ENCODE measurements at places on chromosomes 2 and 18.
A peak's percentile ranks its signal among the peaks of the same experiment; 100 is the strongest.

DNA sequence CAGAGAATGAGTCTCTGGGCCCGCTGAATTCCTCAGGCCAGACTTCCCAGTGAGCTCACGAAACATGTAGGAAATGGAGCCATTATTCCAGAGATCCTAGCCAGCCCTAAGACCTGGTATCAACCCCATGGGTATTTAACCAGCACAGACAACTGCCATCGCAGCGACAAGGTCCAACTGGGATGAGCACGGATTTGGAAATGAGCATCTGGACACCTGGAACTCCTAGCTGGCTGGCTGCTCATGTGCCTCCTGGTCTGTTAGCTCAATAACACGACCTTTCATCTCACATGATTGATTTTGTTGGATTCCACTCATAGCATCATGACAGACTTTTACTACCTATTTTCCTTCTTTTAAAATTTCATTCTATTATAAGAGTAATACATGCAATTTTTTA is 51.0 kb downstream of the POU3F3 start:
- DNase-seq: no peak

DNA sequence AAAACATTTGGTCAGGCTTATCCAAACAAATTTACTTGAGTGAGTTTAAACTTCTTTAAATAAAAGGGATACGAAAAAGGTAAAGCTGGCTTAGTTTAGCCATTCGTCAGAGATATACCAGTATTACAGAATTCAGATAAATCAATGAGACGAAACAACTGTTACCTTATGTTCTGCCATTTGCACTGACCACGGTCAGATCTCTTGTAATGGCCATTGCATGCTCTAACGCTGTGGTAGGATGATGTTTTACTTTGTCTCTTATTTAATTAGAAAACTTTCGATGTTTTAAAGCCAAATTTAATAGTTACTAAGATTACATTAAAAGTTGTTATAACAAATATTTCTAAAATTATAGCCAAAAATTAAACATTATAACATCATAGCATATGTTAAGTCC is 1.5 kb downstream of the C18orf54 start:
- no peak for DNase-seq

DNA sequence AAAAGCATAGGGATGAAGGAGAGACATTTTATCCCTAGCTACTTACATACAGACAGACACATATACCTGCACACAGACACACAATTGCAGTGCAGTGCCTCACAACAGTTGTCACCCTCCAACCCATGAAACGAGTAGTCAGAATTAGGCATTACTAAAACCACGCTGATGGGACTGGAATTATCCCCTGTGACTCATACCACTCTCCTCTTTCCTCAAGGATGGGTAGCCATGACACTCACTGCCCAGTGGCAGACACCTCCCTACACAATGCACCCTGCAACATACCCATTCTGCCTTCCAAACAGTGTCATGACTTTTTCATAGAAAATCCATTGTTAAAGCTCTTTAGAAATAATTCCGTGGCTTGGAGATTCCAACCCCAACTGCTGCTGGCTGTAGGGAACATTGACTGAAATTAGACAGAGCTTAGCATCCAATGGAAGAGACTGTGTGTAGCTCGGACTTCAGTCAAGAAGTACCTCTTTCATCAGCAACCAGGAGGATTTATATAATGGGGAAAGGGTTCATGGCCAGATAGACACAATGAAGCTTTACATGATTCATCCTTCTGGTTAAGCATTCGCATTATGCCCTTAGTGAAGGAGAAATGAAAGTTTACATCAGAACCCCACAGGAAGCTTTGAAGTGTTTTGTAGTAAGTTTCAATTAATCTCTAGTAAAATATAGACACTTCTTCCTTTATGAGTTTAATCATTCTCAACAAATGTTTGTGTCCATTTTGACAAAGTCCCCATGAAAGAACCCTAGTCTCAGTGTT is 155.2 kb downstream of the FBXO15 start:
- DNase-seq: no peak

DNA sequence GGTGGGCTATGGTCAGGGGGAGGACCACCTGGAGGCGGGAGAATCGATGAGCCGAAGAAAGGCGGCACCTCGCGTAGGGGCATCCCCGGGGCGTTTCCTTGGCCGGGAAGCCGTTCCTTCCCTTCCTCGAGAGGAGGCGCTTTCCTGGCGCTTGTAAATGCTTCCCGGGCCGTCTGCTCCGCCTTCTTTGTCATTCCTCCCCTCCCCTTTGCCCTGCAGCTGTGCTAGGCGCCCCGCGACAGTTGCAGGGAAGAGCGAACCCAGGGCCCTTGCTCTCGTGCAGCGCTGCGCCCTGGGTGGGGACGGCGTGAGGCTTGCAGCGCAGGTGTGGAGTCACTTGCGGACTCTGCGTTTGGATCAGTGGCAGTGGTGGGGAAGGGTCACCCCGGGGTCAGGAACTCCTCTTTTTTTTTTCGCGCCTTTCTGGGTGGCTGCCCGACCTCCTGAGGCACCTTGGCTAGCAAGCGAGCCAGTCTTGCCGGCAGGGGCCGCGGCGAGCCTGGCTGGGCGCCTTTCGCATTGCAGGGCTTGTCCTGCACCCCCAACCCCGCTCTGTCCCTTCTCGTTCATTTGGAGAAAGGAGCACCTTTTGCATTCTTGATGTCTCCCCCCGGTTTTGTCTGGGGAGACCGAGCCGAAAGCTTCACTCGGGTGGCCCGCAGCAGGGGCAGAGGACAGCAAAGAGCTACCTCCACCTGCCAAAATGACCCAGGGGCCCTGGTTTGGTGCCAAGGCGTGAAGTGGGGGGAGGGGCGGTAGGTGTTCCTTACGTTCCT is 858 bp downstream of the KCNS3 start:
- DNase-seq: peak; percentile 78

- DNase-seq: no peak
Measured at GRCh38 chr2:90076311-90076710, 1384.8 kb downstream of the RPIA start.
